ENCODE measurements at places on chromosomes 16 and 17.

DNA sequence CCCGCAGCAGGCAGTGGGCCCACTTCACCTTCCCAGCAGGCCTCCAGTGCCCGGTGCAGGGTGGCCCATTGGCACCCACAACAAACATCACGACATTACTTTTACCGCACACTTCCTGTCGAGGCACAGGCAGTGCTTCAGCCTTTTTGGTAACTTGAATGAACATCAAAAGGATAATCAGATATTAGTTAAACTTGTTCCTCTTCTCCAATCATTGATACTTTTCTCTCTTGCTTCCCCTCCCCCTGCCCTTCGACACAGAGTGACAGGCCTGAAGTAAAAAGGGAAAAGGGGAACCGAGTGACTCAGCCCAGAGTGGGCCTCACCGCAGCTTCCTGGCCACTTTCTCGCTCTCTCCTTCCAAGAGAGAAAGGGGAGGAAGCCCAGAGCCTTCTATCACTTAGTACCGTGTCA lies 507.0 kb downstream of the MAF start:
- no peak for DNase-seq

GRCh38 chr16:6969594-6969993 lies 363.1 kb upstream of the RBFOX1 start:
- no peak for DNase-seq

DNA sequence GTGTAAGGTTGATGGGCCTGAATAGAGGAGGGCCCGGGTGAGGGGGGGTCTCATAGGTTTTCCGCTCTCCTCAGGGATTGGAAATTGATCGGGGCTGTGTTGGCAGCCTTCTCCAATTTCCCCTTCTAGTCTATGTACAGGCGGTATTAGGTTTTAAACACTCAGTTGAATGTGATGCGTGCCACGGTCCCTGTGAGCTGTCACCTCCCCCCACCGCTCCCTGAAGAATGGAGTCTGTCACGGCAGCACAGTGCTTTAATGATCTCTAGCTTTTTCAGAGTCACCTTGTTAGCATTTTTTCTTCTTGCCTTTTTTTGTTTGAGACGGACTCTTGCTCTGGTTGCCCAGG lies 800 bp downstream of the COX4I1 start:
- DNase-seq, result no peak

DNA sequence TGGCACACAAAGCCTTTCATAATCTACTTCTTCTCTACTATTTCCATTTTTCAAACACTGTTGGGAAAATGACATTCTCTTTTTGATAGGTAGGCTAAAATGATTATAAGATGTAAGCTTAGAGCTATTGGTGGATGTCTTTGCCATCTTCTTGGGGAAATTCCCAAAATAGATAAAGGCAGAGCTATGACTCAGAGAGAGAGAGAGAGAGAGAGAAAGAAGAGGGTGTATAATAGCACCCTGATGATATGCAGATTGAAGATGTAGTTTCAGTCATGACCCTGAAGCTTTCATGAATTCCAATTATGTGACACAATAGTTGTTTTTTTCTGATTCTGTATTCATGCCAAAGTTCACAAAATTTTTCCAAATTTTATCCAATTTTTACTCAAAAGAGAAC lies 529.1 kb downstream of the HS3ST4 start:
- DNase-seq, result no peak

DNA sequence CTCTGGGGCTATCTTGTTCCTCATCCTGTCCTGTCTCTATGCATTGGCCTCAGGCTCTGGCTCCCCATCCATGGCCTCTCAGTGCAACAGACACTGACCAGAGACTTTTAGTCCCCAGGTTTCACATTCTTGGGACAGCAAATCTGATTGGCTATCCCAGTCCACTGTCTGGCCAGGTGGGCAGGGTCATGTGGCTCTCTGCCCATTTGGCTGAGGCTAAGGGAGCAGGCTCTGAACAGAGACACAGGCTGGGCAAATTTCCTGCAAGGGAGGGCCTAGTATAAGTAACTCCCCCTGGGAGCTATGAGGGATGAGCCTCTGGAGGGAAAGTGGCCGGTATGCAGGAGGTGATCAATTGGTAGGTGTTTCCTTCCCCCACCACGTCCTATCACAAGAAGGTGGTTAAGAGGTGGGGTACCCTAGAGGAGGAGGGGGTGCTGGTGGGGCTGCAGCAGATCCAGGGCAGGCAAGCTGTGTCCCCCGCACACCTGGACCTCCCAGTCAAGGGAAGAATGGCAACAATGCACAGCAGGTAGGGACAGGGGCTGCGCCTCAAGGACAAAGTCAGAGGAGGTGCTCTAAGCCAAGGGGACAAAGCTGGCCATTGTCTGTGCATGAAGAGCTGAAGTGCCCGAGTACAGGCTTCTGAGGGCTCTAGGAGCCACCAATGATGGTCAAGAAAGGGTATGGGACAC lies 13.2 kb downstream of the XYLT2 start:
- no peak for DNase-seq

DNA sequence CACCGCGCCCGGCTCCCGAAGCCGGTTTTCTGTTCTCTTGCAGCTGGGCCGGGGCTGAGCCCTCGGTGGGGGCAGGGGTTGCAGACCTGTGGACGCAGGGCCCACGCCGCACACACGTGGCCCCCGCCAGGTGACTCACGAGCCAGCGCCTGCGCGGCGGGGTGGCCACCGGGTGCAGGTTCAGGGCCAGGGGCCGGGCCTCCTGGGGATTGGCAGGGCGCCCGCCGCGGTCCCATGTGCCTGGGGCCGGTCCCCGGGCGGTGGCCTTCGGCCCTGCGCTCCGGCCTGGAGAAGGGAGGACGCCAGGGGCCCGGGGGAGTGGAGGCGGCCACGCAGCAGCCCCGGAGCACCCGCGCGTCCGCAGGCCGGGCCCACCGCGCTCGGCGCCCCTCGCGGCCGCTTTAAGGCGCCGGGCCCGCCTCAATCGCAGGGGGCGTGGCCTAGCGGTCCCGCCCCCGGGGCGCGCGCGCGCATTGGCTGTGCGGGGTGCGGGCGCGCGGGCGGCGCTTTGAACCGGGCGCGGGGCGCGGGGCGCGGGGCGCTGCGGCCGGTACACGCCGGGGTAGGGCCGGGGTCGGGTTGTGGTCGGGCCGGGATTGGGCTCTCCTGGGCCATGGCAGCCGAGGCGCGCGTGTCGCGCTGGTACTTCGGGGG lies at the start of gene SLC25A10:
SLC25A10 (plus strand) TSS at position 471 of the 654 bp plus-strand sequence; CDS start at position 614, 143 bp downstream.
- peak; percentile 47 for DNase-seq

DNA sequence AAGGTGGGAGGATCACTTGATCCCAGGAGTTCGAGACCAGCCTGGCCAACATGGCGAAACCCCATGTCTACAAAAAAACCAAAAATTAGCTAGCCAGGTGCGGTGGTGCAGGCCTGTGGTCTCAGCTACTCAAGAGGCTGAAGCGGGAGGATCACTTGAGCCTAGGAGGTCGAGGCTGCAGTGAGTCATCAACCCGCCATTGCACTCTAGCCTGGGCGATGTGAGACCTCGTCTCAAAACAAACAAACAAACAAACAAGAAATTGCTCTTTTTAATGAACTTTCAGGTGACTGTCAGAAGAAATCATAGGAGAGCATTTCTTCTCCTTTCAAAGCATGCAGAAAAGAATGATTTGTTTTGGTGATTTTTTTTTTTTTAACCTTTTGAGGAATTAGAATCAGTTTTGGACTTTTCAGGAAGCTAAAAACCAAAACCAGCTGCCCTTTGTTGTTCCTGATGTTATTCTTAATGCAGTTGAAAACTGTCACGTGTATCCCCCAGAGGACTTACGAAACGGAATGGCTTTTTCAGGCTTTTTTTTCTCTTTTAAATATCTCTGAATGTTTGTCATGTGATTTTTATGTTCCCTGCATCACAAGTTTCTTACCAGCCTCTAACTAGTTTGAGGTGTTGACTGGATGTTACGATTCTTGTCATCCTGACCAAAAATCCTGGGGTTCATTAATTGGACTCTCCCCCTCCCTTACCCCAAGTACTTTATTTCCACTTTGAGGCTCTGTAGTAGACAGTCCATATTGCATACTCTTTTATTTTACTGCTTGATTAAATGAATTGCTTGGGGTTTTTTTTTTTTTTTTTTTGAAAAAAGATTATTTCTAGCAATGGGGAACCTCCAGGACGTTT lies 34.1 kb downstream of the SNX29 start:
- no peak for DNase-seq

Data from NCI-H2081 treated with DMSO at 0.1 percent for 48 hours (cell line).